ENCODE measurements at places on chromosomes 12 and 14.

DNA sequence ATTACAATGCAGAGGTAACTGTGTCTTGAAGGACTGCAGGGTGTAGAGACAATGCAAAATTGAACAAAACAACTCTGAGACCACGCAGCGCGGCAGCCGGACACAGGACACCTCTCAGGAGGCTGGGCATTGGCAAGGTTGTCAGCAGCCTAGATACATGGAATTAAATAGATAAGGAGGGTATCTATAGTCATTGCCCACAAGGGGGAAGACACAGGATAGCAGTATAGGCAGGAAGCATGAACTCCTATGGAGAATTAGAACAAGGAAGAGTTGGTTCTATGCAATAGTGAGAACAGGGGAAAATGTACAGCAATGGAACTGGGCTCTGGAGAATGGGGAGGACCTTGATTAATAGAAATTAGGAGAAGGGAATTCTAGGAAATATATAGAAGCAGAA, 164.1 kb downstream of the C12orf42 start:
- no peak for DNase-seq

GRCh38 chr12:1915082-1915968, 3.1 kb downstream of the CACNA2D4 start:
- no peak for DNase-seq

- DNase-seq: no peak
Measured at GRCh38 chr14:58637040-58637390, 747 bp upstream of the DACT1 start.

DNA sequence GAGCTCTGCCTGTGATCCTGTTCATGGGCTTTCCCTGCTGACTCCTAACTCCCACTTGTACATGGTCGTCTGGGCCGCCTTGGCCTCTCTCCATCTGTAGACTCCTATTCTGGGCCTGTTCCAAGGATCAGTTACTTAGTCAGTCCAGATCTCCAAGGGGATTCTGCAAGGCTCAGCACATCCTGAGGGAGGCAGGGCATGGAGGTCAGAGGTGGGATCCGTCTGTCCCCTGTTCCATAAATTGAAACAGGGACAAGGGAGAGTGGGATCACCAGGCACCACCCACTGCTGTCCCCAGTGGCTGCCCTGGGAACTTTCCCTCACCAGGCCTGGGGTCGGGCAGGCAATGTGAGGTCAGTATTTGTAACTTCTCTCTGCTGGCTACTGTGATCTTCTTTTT, 43.5 kb downstream of the KCTD10 start:
- no peak for DNase-seq

GRCh38 chr14:103708750-103709187, 6.5 kb downstream of the XRCC3 start:
- DNase-seq: no peak
